Activated CD4-positive, alpha-beta T cell treated with anti-CD3 and anti-CD28 coated beads, Interleukin-2, Interleukin-6, amounts not matched to agents 100 ng/mL and 50 ng/mL, durations not matched to agents 16 hours and 8 hours (primary cell): ENCODE measurements at places on chromosomes 11 and 22.

GRCh38 chr11:119372260-119373058 lies 9.0 kb downstream of the USP2 start:
- DNase-seq: no peak

DNA sequence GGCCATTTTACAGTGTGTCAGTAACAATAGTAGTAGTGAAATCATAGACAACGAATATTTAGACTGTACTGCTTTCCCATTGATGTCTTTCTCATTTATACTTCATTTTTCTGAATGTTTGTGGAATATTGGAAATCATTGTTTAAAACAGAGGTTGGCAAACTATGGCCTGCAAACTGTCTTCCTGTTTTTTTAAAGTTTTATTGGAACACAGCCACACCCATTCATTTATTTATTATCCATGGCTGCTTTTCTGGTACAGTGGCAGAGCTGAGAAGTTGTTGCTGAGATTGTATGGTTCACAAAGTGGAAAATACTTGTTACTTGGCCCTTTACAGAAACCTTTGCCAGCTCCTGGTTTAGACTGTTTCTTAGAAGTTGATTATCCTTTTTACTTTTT lies 13.7 kb downstream of the FAR1 start:
- DNase-seq: no peak

GRCh38 chr22:30309951-30310741 lies 16.6 kb downstream of the TBC1D10A start:
- no peak for DNase-seq

- no peak for DNase-seq
Measured at GRCh38 chr11:101775033-101775432, 139.8 kb upstream of the CEP126 start.

- DNase-seq: peak; percentile 32
Measured at GRCh38 chr22:19523240-19524169, 705 bp downstream of the CLDN5 start.

GRCh38 chr11:67303132-67303834 lies at the start of gene SSH3:
Gene SSH3, plus strand, starts transcription at chr11:67303530. Its CDS starts 96 bp downstream, at chr11:67303626.
- peak; percentile 54 for DNase-seq

DNA sequence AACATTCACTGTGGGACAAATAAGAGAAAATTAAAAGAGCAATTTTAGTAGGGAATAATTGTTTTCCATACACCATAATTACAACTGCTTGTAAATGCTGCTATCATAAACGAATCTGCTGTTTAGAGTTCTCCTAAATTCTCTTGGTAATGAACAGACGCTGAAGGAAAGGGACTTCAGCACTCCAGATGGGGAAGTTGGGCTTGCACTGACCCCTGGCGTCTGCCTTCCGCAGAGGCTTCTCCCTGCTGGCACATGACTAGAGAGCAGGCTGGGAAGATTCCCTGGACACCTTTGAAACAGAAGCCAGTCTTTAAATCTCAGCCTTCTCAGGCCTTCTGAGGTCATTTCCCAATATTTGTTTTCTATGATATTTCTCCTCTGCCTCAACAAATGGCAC lies 84.1 kb downstream of the NXPE2 start:
- DNase-seq: peak; percentile 14

DNA sequence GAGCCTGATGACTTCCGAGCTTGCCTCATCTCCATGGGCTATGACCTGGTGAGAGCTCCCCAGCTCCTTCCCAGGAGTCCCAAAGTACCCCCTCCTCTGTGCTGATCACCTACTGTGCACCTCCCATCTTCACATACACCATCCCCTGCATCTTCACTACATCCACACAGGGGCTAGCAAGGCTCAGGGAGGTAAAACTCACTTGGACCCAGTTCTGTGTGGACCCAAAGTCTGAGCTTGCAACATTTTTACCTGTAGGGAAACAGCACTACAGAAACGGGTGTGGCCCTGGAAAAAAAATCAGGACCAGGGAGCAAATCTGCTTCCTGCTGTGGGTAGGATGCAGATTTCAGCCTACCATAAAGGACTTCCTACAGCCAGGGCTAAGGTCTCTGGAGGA lies 6.1 kb downstream of the CTSF start:
- no peak for DNase-seq
